Fibroblast of skin of scalp (primary cell): ENCODE measurements at places on chromosomes 3 and 15.
A peak's percentile ranks its signal among the peaks of the same experiment; 100 is the strongest.

DNA sequence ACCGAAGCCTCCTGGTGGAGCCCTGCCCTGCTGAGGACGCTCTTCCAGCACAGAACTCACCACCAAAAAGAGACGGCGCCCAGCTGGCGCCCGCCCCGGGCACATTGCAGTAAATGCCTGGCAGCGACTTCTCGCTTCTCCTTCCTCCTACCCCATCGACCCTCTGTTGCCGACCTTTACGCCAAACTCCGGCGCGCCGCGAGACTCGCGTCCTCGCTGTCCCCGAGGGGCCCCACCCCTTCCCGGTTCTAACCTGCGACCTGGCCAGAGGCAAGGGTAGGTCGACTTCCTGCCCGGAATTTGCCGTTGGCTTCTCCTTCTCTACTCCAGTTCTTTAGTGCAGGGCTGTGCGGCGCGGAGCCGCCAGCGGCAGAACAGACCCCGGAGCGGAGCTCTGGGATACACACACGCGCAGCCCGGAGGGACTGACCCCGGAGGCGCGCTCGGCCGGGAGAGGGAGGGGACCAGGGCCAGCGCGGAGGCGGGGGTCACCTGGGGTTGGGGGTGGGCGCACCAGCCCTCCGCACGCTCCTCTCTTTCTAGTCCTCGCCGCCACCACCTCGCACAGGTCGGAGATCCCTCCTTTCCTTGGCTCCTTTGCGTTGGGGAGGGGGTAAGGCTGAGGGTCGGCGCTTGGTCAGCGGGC, 226.6 kb upstream of the AZI2 start:
- peak; percentile 5 for DNase-seq

GRCh38 chr15:94587113-94587512, 355.8 kb downstream of the MCTP2 start:
- DNase-seq, result no peak

DNA sequence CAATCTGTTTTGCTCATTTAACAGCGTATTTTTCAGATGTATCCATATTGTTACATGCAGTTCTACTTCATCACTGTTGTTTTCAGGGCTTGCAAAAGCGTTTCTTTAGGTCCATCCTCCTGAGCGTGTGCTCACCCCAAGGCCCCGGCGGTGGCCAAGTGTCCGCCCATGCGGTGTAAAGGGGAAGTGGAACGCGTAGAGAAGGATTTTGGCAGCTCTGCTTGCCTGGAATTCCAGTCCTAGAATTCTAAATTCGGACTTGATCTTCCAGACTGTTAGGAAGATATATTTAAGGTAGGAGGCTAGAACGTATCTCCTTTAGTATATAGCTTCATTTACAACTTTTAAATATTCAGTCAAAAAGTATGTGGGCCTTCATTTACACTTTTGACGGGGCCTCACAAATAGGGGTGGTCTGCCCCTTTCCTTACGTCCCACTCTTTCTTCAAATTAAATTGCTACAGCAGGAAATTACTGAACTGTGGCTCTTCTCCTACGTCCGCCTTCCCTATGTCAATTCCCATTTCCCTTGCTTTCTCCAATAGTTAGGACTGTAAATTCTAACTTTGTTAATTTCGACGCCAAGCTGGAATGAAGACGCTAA, 609 bp upstream of the TBC1D23 start:
- DNase-seq, result peak; percentile 38

DNA sequence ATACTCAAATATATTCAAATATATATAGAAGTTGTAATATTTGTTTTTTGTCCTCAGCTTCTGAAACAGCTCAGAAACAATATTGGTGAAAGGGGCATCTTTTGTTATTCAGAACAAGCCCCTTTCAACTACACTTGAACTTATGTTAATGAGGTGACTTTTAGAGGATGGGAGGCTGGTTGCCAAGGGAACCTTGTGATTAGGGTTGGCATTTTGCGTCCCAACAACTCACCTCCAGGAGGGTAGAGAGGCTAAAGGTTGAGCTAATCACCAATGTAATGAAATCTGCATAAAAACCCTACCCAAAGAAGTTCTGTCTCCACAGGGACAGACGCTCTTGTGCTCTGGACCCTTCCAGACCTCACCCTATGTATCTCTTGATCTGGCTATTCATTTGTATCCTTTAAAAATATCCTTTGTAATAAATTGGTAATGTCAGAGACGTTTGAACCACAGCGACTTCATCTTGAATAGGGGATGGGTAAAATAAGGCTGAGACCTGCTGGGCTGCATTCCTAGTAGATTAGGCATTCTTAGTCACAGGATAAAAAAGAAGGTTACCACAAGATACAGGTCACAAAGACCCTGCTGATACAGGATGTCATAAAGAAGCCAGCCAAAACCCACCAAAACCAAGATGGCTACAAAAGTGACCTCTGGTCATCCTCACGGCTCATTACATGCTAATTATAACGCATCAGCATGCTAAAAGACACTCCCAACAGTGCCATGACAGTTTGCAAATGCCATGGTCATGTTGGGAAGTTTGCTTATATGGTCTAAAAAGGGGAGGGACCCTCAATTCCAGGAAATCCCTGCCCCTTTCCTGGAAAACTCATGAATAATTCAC, 111.1 kb downstream of the FMN1 start:
- peak; percentile 15 for DNase-seq

DNA sequence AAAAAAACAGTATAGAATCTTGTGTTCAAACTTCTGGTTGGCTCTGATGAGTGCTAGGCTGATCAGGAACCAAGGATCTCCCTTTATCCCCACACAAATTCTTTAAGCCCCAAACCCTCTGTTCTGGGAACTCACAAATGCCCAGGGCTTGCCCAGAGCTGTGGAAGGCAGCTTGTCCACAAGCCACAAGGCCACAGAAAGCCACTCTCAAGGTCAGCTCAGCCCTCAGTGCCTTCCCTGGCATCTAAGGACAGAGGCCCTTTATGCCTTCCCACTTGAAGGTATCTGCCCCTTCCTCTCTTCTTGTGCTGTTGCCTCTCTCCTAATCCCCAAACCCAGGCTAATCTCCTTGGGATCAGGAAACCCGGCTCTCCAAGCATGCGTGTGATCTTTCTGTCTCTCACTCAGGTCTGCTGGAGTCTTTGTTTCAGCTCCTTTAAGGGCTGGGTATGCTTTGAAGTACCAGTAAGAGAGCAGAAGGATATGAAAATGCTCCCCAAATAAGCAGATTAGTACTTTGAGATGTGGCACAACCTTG, 145.0 kb upstream of the TRIM42 start:
- DNase-seq, result no peak

GRCh38 chr3:41653571-41654239, 308.2 kb downstream of the ULK4 start:
- DNase-seq, result no peak

DNA sequence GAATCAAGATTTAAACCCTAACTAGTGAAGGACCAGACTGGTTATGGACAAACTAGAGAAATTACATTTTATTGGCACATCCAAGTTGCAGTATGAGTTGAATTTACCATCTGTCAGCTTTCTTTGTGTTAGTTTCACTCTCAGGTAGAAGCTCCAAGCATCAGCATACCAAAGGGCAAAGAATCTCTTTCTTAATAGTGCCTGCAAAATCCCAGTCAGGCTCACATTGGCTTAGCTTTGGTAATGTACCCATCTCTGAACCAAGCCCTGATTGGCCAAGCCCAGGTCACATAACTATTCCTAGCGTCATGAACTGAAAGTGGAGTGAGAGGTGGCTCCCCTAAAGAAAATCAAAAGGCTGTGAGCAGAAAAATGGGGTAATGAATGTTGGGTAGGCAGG, 66.9 kb downstream of the CCNL1 start:
- DNase-seq, result no peak

DNA sequence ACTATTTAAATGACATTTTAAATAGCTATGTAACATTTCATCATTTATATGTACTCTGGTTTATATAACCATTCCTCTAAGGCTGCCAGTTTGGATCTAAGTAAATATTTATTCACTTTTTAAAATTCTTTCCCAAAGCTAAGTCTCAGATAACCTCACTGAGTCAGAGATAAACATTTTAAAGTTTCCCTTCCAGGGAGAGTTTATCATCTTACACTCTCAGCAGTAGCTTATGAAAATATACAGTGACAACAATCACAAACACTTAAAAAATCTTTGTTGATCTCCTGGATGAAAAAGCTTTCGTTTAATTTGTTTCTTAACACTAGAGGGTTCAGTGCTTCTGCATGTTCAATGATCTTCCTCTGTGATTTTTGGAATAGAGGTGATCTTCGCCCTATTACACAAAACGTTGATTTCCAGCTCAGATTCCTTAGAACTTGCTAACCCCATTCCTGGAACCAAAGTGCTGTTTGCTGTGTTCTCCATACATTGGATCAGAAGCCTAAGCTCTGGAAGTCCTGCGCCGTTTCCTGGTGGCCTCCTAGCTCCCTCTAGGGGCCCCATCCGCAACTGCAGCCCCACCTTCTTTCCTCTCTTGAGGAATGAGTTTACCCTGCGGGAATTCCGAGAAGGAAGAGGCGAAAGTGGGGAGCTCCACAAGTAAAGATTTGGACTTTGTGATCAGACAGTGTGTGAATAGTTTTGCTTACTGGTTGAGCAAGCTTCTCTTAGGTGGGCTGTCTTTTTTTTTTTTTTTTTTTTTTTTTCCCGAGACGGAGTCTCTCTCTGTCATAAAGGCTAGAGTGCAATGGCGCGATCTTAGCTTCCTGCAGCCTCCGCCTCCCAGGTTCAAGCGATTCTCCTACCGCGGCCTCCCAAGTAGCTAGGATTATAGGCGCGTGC, 29.3 kb upstream of the SACM1L start:
- peak; percentile 87 for DNase-seq

DNA sequence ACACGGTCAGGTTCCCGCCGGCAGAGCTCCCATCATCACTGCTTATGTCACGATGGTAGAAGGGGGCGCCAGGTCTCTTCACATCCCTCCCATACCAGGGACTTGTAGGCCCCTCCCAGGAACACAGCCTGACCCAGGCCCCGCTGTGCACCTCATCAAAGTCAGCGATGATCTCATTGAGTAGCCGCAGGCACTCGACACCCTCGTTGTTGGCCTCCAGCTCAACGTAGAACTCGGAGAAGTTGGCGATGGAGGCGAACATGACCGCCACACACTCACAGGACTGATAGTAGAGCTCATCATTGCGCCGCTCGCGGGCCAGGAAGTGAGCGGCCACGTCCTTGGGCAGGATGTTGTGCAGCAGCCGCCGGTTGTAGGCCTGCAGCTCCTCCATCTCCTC, 89.2 kb downstream of the SEC22A start:
- DNase-seq, result no peak

DNA sequence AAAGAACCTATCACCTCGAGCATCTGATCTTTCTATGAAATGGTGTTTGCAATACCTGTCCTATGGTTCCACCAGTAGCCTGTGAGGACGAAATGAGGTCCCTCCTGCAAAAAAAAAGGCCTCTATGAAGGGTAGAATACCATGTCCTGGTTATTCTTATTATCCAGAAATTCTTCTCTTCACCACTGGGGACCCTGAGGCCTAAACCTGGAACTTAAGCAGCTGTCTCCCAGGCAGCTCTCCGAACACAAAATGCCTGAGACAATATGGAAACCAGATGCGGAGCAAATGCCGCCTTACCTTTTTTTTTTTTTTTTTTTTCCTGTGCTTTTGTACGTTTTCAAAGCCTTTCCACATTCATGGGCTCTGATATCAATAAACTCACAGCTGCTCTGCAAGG, 62.1 kb upstream of the WNT5A start:
- DNase-seq, result peak; percentile 60

DNA sequence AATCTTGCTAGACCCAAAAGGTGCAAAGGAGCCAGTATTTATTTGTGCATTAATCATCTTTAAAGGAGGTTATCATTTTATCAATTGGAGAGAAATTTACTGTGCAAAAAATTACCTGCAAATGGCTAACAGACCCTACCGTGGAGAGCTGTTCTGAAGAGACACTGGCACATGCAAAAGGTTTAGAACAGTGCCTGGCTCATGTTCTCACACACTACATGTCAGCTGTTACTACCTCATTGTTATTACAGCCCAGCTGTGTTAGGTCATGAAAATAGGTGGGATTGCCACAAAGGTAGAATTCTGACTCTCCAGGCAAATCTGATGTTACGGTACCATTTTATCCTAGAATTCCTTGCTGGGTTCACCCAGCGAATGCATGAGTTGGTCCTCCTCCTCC, 137.3 kb downstream of the SNRK start:
- no peak for DNase-seq

DNA sequence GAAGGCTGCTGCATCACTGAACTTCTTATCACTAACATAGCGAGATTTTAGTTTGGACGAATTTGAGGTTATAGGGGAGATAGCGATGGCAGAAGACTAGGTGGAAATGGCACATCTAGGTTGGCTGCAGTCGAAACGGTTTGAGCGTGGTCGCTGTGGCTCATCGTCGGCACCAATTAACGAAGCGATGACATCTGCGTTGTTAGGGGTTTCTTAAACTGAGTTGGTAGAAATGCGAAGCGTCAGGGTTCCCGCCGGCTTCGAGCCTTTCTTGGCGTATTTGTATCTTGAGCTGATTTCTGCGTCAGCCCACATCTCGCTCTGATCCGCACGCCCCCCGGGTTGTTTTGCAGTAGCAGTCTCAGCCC, 319 bp downstream of the LNP1 start:
- DNase-seq, result peak; percentile 45

DNA sequence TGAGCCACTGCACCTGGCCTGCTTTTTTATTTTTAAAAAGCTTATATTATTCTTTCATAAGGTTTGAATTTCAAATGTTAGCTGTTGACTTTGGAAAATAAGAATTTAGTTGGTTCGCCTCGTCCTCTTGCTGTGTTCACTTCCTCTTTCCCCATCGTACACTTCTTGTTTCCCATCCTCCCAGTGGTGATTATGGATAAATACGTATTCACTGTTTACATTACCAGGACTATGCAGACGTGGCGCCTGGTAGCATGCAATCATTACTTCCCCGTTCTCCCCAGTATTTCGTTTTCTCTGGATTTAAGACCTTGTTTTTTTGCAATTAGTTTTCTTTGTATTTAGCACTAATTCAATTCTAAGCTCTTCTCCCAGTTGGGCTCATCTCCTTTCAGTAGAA, 70.1 kb downstream of the LMLN start:
- no peak for DNase-seq
